Hippocampal formation (tissue), 2 donors: ENCODE measurements at places on chromosomes 3 and 15.

- DNase-seq: no peak
Observed at GRCh38 chr3:29284497-29284896, 3.6 kb downstream of the RBMS3 start.

- DNase-seq: no peak
Observed at GRCh38 chr3:137108699-137109440, 151.1 kb downstream of the IL20RB start.

DNA sequence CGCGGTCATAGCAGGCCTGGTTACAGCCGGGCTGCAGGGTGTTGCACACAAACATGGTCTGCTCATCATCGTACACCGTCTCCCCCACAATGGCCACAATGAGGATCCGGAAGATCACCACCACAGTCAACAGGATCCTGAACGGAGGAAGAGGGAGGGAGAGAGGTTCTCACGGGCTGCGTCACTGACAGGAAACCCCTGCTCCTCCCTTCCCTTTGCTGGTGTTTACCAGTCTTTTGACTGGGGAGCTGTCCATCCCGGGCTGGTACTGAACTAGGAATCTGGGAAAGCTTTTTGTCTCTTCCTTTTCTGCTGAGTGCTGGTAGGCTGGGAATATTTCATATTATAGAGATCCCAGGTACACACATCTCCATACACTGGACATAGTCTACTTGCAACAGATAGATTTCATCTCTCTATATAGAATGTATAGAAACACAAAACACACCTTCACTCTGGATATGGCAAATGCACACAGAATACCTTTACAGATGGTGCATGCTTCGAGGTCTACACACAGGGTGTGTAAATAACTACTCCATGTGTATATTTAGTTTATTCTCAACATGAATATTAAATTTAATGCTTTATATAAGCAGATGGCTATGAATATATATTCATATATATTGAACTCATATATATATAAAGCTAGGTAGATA lies 1.4 kb downstream of the GJD2 start:
- DNase-seq: no peak

GRCh38 chr15:85026304-85027032 lies 44.8 kb downstream of the PDE8A start:
- no peak for DNase-seq

DNA sequence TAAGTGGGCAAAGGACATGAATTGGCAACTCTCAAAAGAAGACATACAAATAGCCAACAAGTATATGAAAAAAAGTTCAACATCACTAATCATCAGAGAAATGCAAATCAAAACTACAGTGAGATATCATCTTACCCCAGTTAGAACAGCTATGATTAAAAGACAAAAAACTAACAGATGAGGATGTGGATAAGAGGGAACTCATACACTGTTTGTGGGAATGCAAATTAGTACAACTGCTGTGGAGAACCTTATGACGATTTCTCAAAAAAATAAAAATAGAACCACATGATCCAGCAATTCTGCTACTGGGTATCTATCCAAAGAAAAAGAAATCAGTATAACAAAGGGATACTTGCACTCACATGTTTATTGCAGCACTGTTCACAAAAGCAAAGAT lies 28.6 kb downstream of the NEK10 start:
- no peak for DNase-seq

DNA sequence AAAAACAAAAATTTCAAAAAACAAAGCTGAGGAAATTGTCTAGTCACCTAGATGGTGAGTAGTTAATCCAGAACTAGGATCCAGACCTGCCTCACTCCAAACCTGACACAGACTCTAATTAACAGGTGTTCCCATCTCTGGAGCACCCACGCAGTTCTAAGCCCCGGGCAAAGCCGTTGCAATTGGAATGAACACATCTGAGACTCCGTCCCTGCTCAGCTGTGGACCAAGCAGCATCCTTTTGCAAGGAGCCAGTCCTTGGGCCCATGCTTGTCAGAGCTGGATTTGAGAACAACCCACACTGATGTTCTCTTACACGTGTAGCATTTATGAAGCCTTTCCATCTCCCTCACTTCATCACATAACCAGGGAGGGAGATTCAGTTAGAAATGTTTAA lies 54.8 kb downstream of the LMCD1 start:
- DNase-seq: no peak

DNA sequence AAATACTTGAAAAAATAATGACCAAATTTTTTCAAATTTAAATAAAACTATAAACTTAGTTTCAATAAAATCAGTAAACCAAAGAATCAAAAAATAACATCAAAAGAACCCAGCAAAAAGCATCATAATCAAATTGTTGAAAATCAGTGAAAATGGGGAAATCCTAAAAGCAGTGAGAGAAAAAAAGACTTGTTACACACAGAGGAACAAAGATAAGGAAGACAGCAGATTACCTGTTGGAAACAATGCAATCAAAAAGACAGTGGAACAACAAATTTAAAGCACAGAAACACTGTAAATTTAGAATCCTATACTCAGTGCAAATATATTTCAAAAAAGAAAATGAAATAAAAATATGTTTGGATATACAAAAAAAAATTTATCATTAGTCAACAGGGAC lies 156.2 kb upstream of the LMCD1 start:
- DNase-seq: no peak

DNA sequence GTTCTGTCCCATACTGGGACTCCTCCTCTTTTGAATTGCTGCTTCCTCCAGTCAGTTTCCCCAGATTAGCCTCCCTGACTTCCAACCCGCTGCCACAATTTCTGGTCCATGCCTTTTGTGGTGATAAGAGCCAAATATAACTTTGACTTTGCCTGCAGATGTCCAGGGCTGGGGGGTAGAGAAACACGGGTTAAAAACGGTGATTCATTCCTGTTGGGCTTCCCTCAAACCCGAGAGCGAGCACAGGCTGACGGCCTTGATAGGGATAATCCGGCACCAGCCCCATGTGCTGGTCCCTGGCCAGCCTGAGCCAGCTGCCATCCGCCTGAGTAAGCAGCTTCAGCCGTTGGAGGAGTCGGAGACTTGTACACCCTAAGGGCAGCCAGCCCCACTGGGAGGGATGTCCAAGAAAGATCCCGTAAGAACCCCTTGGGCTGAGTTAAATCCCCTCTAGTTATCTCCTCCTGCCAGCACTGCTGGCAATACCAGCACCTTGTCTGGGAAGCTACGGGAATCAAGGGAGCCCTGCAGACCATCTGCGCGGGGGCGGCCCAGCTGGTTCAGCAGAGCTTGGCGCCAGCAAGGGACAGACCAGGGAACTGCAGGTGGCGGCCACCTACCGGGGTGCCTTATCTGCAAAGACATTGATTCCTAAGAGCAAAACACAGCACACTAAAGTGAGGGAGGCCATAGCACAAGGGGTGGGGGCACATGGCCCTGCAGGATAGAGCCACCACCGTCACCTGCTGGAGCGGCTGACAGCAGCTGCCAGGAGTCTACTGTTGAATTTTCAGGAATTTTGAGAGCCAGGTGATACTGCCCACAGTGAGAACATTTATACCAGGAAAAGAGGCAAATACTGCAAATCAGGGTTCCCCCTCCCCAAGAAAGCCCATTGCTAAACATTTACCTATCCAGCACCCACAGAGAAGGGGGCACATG lies 18.1 kb downstream of the CSPG4 start:
- DNase-seq: peak; percentile 41

GRCh38 chr15:38524156-38524555 lies 40.5 kb downstream of the RASGRP1 start:
- no peak for DNase-seq
